Left ventricle myocardium inferior (tissue), 1 donor: ENCODE measurements at places on chromosomes 11 and 22.
A peak's percentile ranks its signal among the peaks of the same experiment; 100 is the strongest.

- DNase-seq, result peak; percentile 85
Observed at GRCh38 chr11:44774108-44774507, 47.3 kb downstream of the TSPAN18 start.

DNA sequence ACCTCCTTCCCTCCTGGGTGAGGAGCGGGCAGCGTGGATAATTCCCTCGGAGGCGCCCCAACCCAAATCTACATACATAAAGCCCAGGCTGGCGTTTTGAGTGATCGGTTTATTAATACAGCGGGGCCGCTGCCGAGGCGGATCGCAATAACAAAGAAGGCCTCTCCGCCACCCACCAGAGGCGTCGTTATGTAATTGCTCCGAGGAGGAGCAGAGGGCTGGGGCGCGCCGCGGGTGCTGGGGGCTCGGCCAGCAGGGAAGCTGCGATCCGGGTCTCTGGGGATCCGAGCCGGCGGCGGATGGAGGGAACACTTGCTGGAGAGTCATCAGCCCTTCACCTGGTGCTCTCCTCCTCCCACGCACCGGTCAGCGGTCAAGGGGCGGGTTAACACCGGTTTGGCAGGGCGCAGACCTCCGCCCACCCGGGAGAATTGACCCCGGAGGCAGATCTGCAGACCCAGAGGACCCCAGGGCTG lies 6.4 kb upstream of the TP53I11 start:
- peak; percentile 40 for DNase-seq

DNA sequence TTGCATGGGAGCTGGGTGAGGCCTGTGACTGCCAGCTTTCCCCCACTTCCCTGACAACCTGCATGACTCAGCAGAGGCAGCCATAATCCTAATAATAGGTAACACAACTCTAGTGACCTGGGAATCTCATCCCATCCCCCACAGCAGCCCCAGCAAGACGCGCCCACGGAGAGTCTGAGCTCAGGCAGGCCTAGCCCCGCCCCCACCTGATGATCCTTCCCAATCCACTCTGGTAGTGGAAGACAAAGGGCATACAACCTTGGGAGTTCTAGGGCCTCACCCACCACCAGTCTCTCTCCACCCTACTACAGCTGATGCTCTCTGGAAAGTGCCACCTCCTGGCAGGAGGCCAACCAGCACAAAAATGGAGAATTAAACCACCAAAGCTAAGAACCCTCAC lies 60.3 kb downstream of the CWF19L2 start:
- no peak for DNase-seq

- DNase-seq, result peak; percentile 5
Observed at GRCh38 chr11:70490208-70490607, 91.9 kb downstream of the CTTN start.

DNA sequence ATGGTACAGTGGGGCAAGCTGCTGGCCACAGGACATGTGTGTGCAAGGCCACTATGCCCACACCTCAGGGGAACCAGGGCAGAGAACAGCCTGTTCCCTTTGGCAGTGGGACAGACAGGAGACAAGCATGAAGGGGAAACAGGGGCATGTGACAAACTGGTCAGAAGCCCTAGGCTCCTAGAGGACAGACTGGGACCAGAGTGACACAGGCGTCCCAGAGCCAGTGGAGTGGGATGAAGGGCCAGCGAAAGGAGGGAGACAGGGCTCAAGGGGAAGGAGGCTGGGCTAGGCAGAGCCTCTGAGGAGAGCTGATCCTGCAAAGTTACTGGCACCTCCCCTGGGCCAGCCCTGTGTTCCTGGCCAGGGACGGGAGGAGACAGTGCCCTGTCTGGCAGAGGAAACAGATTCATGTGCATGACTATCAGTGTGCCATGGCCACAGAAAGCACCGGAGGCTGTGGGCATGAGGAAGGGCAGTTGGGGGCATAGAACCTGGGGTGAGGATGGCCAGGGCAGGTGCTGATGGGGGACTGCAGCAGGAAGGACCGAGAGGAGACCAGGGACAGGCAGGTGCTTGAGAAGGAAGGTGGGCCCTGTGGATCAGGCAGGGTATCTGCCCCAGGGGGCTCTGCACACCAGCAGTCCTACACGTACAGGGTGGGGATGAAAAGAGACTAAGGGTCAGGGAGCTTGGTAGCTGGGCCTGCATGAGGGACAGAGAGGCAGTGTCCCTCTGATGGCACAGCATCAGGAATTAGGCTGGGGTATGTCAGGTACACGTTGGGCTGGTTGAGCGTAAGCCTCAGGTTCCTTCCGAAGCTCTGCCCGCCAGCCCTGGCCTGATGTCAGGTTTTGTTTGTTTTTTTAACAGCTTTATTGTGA lies 9.8 kb downstream of the DERL3 start:
- peak; percentile 68 for DNase-seq

- DNase-seq, result no peak
Observed at GRCh38 chr11:78549624-78550409, 24.8 kb downstream of the NARS2 start.

DNA sequence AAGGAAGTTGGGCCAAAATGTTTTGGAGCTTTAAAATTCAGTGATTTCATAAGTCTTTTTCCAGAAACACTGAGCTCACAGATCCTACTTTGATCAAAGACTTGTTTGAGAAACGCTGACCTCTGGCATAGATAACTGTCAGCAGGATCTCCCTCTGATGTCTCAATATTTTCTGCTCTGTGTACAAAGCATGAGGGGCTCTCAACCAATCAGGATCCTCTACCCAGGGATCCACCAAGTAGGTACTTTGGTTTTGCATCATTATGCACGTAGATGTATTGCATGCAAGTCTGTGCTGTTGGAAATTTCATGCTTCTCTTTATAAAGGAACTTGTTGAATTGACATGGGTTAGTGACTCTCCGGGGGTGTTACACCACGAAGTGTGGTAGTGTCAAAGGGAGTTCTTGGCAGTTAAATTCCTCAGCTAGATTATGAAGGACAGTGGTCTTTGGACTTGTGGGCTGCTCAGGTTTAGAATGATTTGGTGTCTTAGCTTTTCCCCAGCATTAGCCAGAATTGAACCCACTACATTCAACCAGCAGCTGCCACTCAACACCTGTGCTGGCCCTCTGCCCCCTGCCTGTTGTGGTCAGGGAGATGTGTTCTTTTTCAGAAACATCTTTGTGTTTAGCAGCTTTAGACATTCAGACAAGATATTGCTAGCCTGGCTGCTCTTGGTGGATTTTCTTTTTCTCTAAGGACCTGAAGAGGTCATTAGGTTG lies 1.7 kb upstream of the DIXDC1 start:
- DNase-seq, result no peak

- DNase-seq, result peak; percentile 49
Observed at GRCh38 chr11:86869966-86870570, 69.7 kb downstream of the PRSS23 start.

GRCh38 chr11:135037828-135038227 lies 625.8 kb upstream of the B3GAT1 start:
- no peak for DNase-seq

DNA sequence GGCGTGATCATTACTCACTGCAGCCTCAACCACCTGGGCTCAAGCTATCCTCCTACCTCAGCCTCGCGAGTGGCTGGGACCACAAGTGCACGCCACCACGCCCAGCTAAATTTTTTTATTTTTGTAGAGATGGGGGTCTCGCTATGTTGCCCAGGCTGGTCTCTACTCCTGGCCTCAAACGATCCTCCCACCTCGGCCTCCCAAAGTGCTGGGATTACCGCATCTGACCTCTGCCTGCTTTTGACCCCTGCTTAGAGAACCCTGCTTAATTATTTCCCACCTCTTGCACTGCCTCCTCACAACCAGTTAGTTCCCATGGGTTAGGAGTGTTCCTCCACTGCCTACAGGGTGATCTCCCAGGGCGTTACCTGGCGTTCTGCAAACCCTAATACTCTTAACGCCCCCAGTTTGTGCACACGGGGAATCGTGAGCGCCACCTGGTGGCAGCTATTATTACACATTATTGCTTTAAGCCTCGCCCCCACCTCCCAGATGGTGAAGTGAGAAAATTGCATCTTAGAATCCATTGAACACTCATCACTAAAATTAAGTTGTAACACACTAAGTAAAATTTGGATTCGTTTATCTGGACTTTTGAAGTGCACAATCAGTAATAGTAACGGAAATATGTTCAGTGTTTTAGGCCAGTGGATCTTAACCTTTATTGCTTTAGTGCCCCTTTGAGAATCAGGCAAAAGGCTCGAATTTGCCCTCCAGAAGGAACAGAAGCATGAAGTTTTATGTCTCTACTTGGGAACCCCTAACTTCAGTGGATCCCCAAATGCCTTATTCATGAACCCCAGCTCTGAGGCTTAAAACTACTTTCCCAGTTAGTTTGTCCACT lies 61.4 kb upstream of the ASPHD2 start:
- DNase-seq, result no peak

- DNase-seq, result no peak
Observed at GRCh38 chr11:92552942-92553341, 328.3 kb downstream of the FAT3 start.

DNA sequence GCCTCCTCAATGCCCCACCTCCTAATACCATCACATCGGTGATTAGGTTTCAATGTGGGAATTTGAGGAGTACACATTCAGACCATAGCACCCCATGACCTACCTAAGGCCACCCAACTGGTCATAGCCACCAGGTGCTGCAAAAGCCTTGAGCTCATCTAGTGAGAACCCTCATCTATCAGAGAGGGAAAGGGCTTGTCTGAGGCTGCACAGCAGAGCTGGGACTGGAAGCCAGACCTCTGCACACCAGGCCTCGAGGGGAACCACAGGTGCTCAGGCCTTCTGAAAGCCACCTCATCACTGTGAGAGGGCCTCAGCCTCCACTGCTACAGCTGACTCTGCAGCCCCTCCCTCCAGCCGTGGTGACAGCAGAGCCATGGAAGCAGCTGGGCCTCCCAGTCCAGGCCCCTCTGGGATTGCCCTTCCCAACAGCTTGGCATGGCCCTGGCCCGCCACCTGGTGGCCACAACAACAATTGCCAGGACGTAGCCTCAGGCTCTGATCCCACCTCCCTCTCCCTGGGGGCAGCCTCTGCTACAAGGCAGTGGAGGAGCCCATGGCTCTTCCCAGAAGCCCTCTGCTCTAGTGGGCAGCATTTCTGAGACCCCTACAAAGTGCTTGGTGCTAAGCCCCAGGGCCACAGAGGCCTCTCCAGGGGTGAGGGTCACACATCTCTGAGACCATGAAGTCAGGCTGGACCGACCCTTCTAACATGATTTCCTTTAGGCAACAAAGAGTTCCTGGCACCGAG lies 41.0 kb upstream of the PRDM11 start:
- DNase-seq, result peak; percentile 82
